ENCODE measurements at places on chromosomes 4 and X.

DNA sequence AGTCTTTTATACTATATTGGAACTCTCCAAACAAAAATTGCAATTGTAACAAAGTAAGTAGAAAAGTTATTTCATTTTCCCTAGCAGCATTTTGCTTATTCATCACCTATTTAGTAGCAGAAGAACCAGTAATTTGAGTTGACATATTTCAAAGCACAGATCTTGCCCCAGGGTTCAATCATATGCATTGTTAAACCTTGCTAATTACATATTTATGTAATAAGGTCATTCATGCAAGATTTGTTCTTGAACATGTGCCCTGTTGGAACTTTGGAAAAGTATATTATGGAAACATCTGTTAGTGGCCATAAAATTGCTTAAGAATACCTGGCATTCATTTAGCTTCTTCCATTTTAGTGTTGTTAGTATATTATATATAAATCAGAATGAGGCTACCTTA, 191.7 kb downstream of the TLL1 start:
- DNase-seq = no peak

DNA sequence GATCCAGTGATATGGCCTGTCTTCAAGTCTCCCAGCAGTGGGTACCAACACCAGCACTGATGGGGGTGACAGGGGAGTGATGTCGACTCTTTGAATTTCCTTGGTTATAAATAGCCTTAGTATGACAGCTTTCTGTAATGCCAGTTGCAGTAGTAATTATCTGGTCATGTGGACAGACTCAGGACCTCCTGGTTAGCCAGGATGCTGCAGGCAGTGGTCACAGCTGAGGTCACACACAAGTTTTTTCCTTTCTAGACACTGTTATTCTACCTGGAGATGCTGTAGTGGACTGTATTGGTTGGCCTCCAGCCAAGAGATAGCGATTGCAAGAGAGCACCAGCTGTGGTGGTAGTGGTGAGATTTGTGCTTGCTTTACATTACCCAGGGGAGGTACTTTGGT, 63.6 kb downstream of the UPRT start:
- no peak for DNase-seq

GRCh38 chr4:55107054-55107453, 18.3 kb downstream of the KDR start:
- no peak for DNase-seq

DNA sequence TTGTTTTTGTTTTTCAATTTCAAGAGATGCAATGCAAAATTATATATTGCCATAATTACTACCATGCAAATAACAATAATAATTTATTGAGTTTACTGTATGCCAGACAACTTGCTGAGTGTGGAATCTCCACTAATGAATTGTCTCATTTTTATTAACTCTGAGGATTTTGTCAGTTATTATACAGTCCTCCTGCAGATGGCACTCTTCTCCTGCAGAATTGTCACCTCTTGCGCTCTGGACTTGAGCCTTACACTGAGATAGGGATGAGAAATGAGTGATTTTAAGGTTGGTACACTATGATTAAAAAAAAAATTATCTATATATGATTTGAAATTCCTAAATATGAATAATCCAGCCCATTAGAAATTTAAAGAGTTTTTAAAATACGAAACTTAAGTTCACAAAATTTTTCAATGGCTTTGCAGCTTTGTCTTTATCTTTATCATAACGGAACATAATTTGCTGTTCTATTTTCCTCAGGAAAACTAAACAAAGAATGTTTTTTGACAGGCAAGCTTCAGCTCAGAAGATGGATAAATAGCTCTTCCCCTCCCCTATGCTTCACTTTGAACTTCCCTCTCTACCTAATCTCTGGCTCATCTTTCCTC, 12.7 kb upstream of the PAQR3 start:
- no peak for DNase-seq

DNA sequence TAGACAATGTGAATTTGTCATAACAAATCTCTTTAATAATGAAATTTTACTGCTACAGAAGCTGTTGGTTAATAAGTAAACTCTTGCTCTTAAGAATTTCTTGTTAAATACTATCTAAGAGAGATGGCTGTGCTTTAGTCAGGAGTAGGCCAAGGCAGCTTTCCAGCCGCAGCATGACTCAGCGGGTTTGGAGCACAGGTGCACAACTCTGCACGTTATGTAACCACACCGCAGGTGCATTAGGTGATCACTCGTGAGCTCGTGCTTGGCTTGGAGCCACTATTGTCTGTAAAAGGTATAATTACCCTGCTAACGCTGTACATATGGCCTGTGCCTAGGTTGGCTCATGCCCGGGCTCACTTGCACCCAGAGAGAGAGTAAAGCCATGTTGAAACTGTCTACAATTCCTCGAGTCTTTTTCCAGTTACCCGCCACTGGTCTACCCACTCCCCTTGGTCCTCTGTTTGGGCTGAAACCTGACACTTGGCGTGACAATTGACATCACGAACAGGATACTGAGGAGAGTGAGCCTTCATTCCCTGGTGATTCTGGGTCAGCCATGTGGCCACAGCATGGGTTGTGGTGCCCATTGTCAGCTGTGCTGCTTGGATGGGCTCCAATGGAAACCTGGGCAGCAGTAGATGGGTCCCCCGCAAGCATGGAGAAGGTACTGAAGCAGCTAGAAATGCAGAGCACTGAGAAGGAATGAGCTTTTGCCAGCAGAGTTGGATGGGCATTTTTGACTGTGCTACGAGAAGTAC, 18.4 kb upstream of the ANAPC4 start:
- no peak for DNase-seq

GRCh38 chrX:100407147-100407783, 2.8 kb downstream of the PCDH19 start:
- no peak for DNase-seq

DNA sequence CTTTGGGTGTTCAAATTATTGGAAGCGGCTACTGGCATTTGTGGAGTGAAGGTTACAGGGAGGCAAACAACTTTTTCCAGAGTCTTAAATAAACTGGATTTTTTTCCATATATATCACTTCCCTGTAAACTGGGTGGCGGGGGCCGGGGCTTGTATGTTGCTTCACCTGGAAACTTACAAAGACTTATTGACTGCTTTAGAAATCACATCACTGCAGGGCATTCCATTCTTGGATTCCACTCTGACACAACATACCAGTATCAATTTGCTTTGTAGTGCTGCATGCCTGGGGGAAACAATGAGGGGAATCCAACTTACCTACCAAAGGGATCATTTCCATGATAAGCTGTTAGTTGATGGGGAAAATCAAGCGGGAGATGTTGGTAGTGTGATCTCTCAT, 21.7 kb upstream of the FAM156A start:
- no peak for DNase-seq

DNA sequence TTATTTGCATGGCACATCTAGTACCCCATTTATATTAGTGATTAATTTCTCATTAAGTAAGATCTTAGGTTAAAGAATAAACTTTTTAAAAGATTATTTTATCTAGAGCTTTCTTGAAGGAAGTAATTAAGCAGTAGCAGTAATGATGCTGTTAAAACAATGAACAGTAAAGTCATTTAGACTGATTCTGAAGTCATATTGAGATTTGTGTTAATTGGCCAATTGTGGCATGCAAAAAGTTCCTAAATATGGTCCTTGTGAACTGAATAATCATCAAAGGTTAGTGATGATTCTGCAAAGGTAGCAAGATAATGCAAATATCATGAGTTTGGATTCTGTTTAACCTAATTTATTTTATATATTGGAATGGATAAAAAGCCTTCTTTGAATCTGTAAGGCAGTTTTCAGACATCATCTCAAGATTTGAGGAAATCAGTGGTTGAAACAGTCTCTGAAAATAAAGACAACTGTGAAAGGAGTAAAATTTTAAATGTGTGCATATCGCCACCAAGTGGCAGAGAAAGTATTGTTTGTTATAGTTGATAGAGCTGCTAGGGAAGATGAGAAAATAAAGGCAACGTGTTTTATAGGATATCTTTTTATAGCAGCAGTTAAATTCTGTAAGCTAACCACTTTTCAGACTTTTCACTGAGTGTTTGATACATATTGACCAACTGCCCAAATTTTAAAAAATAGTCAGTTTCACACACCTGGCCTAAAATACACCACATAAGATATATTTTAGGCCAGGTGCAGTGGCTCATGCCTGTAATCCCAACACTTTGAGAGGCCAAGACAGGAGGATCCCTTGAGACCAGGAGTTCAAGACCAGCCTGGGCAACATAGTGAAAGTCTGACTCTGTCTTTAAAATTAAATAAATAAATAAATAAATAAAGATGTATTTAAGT, 79.6 kb downstream of the CCKAR start:
- no peak for DNase-seq

DNA sequence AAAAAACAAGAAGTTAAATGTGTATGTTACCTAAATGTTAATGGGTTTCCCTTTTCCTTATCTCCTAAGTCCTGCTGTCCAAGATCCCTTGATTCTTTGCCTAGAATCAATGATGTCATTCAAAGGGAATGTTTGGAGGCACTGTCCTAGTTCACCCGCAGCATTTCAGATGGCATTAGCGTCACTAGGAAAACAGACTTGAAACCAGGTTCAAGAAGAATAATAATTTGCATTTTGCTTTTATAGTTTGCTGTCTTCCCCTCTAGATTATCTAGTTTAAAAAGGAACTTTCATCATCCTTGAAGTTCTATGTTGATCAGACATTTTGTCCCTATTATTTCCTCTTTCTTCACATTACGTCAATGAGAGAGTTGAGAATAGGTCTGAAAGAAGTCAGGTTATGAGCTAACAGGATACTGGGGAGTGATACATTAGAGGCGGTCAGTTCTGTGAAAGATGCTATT, 234.1 kb upstream of the PGRMC2 start:
- DNase-seq = no peak

- no peak for DNase-seq
Observed at GRCh38 chr4:120873554-120873953, 49.0 kb downstream of the PRDM5 start.

GRCh38 chr4:9943761-9944160, 77.5 kb downstream of the SLC2A9 start:
- DNase-seq = no peak

GRCh38 chr4:153433754-153434105, 32.4 kb upstream of the TMEM131L start:
- DNase-seq = no peak

- DNase-seq = no peak
Observed at GRCh38 chr4:16739997-16740624, 158.3 kb downstream of the LDB2 start.

GRCh38 chr4:20883231-20883630, 183.0 kb downstream of the PACRGL start:
- no peak for DNase-seq

GRCh38 chr4:185938654-185939053, 126.7 kb upstream of the SORBS2 start:
- DNase-seq = no peak

GRCh38 chrX:120304256-120304655, 7.0 kb downstream of the TMEM255A start:
- DNase-seq = no peak

GRCh38 chrX:109843963-109844751, 111.1 kb upstream of the ACSL4 start:
- no peak for DNase-seq

GRCh38 chr4:123088501-123088900, 166.1 kb upstream of the NUDT6 start:
- DNase-seq = no peak

DNA sequence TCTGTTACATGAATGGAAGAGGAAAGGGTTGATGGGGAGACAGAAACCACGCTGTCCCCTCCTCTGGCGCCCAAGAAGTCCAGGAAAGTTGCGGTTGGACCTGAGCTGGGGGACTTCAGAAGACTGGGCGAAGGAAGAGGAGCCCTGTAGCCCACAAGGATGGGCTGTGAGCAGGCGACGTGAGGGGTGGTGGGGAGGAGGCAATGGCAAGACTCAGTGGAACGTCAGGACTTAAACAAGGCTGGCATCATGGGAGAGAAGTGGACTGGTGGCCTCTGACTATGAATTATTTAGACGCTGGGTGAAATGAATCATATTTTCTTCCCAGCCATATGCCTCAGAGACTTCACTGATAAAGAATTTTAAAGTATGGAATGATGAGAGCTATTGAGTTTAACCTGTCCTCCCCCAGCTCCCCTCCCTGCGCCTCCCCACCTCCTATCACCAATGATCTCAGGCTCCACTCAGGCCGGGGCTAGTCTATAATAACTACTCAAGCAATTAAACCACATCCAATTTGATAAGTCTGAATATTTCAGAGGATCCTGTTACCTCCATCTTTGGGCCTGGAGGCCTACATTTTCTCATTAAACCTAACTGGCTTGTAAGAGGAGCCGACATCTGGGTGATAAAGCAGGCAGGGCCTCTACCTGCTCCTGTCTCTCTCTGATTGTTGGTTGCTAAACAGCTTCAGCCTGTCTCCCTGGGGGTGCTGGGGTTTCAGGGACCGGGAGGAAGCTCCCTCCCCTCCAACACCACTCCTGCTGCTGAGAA, 63.6 kb downstream of the SMIM20 start:
- DNase-seq = no peak

GRCh38 chr4:110452546-110452945, 23.4 kb upstream of the ENPEP start:
- no peak for DNase-seq

- no peak for DNase-seq
Observed at GRCh38 chrX:30309139-30309571, at the start of gene NR0B1. NR0B1 (minus strand) TSS chrX:30309390; CDS start chrX:30309363, 27 bp downstream.

- DNase-seq = no peak
Observed at GRCh38 chrX:72057849-72058248, 73.9 kb downstream of the RTL5 start.

DNA sequence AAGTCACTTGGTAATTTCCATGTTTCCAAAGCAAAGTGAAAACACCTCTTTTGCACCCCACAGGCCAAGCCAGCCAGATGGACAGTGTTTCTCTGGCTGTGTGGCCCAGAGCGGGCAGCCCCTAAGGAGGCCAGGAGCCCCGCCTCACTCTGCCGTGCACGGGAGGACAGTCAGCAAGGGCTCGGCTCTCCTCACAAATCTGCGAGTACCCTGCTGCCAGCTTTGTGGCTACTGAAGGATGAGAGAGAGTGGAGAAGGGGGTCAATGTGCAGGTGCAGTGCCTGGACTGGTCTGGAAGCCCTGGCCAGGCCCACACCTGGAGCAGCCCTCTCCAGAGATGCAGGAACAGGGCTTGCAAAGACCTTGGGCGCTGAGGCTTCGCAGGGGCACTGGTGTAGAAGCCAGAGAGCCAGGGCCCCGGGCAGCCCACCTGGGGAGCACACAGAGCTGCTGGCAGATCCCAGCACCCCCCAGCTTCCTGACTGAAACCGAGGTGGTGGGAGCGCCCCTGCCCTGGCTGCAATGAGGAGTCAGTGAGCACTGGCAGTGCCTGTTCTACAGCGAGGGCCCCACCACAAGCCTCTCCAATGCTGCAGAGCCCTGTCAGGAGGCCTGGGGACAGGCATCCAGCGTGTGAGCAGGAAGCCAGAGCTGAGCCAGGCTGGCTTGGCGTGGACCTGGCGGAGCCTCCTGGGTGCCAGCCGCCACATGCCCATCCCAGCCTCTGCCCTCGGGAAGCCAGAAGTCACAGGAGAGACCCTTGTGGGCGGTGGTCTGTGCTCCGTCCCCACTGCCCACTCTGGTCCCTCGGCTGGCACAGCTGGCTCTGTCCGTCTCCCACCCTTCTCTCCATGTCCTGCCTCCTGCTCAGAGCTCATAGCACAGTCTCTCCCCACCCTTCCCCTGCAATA, 3.9 kb downstream of the SPON2 start:
- no peak for DNase-seq

- DNase-seq = no peak
Observed at GRCh38 chr4:67721770-67722597, 21.0 kb upstream of the UBA6 start.

- DNase-seq = no peak
Observed at GRCh38 chr4:170089668-170090351, at the start of gene AADAT. AADAT (minus strand) TSS chr4:170089956; CDS start chr4:170089690, 266 bp downstream.

All from activated naive CD8-positive, alpha-beta T cell treated with anti-CD3 and anti-CD28 coated beads, Interleukin-2, amount 50 U/mL, for 16 hours (primary cell).